ENCODE measurements at places on chromosomes 16 and 17.

GRCh38 chr16:85912211-85912974 lies 13.4 kb downstream of the IRF8 start:
- DNase-seq, result no peak

DNA sequence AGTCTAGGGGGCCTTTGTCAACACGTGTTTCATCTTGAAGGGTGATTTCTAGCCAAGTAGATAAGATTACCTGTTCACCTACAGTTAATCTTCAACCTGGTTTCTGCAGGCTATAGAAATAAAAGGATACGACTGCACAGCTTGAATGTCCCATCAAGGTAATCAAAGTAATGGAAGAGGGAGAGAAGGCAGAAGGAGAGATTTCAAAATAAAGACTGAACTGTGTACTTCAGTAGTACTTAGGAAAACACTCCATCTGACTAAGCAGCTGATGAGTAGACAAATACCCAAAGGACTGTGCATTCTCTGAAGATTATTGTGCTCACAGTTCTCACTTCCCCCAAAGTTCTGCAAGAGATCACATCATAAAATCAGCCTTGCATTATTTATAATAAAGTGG lies 5.8 kb upstream of the RFFL start:
- no peak for DNase-seq

GRCh38 chr17:305090-305976 lies 47.3 kb downstream of the RPH3AL start:
- DNase-seq, result no peak

GRCh38 chr16:1689853-1690252 lies 11.8 kb downstream of the JPT2 start:
- DNase-seq, result no peak

DNA sequence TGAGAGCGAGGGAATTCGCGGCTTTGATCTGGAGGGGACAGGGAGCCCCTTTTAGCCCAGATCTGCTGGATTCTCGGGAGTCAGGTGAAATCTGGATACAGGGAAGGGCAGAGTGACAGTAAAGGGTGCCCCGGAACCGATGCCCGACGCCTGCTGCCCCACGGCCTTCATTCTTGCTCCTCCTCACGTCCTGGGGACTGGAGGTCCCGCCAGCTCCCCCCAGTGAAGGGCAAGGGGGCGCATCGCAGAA lies 596 bp downstream of the OR1F1 start:
- DNase-seq, result no peak
